KG1 (cell line): ENCODE measurements at places on chromosomes 2 and 18.

- no peak for DNase-seq
These were observed 29.8 kb upstream of the MYO3B start for GRCh38 chr2:170148161-170148560.

DNA sequence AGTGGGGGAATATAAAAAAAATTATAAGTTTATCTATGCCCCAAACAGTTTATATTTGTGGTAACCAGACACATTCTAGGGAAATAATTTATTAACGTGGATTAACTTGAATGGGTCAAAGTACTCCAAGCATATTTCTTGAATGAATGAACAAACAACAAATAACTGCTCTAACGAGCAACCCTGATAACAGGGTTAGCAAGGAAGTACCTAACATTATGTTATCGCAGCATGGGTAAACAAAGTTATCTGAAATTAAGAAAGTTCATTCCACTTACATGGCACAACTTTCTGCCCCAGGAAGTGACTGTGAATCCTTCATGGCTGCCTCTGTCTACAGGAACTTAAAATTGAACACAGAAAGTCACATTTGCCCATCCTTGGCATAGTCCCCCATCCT, 812.9 kb upstream of the ACVR2A start:
- no peak for DNase-seq

DNA sequence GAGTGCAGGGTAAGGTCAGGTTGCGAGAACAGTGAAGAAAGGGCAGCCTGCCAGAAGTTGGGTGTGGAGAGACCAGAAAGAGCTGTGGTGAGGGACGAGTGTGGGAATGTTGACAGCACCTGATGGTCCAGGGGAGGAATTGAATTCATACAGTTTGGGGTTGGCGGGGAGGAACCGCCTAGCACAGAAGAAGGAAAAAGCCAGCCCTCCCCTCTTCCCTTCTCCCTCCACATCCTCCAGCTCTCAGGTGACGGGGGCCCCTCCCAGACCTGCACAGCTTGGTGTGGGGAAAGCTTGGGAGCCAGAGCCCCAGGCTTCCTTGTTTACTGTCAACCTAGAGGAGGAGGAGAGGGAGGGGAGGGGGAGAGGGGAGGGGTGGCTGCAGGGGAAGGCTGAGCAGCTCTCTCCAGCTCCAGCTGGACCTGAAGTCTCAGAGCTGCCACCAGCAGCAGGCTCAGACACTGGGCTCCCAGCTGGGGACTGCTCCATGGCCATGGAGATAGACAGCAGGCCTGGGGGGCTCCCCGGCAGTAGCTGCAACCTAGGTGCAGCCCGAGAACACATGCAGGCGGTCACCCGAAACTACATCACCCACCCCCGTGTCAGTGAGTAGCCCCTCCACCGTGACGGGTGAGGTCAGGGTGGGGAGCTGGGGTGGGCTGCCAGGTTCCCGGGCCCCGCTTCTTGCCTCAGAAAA, at the start of gene ATP6V1B1:
ATP6V1B1 (plus strand) TSS at position 433 of the 697 bp plus-strand sequence; CDS start at position 488, 55 bp downstream.
- DNase-seq = no peak

- no peak for DNase-seq
These were observed 64.0 kb upstream of the REG3A start for GRCh38 chr2:79223539-79223938.

DNA sequence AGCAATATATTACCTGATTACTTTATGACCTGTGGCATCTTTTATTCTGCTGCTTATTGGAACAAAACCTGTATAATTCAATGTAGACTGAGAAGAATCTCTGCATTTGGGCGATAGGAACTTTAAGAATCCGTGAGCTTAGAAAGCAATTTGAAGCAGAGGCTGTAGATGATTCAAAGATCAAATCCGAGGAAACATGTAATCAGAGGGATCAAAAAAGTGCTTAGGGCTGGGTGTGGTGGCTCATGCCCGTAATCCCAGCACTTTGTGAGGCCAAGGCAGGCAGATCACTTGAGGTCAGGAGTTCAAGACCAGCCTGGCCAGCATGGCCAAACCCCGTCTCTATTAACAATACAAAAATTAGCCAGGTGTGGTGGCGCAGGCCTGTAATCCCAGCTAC, 198.4 kb downstream of the MTX2 start:
- no peak for DNase-seq

GRCh38 chr2:62145478-62146100, 50.3 kb upstream of the B3GNT2 start:
- DNase-seq = no peak

GRCh38 chr2:210928714-210929113, 372.3 kb downstream of the CPS1 start:
- no peak for DNase-seq

- DNase-seq = peak; percentile 6
These were observed 130.3 kb upstream of the GLI2 start for GRCh38 chr2:120605231-120605935.

GRCh38 chr18:41647914-41648313, 307.1 kb upstream of the PIK3C3 start:
- DNase-seq = no peak

GRCh38 chr2:19664646-19665045, 237.1 kb downstream of the TTC32 start:
- no peak for DNase-seq

DNA sequence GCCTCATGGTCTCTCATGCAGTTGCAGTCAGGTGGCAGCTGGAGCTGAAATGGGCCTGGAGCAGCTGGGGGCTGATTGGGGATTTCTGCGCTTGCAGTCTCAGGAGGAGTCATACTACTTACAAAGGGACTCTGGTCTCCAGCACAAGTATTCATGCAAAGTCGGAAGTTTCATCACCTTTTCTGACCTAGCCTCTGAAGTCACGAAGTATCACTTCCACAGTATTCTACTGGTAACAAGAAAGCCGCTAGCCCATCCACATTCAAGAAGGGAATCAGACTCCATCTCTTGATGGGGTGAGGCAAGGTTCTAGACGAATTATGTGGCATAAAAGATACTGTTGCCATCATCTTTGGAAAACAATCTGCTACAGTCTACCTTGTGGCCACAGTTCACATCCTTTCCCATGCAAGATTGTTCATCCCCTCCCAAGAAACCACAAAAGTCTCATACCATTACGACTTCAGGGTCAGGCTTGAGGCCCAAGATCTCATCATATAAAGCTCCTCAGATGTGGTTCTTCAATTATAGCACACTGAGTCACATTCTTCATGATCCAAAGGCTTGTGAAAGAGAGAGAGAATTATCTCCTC, 95.3 kb downstream of the SMC6 start:
- no peak for DNase-seq

GRCh38 chr2:137865954-137866540, 98.2 kb upstream of the HNMT start:
- DNase-seq = peak; percentile 3

DNA sequence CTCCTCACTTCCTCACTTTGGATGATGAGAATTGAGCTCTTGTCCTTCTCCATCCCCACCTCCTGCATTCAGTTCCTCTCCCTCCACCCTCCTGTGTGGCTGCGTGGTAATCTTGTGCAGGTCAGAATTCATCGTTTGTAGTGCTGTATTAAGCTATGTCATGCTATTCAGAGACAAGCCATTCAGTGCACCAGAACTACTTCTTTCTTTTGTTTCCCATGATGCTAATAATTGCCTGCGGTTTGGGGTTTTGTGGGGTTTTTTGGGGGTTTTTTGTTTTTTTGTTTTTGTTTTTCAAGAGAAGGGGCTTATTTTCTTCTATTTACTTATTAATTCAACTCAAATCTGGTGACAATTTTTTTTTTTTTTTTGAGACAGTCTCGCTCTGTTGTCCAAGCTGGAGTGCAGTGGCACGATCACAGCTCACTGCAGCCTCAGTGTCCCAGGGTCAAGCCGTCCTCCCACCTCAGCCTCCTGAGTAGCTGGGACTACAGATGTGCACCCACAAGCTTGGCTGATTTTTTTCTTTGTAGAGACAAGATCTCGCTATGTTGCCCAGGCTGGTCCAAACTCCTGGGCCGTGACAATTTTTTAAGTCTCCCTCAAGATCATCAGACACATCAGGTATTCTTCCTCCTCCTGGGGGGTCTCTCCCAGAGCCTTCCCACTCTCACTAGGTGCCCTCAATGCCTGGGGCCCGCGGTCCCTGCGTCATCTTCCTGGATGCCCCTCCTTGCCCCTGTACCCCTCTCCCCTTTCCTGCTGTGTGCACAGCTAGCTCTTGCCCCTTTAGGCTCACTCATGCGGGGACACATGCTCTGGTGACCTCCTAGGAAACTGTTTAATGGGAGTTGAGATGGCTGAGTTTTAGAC, 37.8 kb downstream of the MAL start:
- DNase-seq = no peak

- DNase-seq = no peak
These were observed 98.2 kb upstream of the FHL2 start for GRCh38 chr2:105497094-105497493.

DNA sequence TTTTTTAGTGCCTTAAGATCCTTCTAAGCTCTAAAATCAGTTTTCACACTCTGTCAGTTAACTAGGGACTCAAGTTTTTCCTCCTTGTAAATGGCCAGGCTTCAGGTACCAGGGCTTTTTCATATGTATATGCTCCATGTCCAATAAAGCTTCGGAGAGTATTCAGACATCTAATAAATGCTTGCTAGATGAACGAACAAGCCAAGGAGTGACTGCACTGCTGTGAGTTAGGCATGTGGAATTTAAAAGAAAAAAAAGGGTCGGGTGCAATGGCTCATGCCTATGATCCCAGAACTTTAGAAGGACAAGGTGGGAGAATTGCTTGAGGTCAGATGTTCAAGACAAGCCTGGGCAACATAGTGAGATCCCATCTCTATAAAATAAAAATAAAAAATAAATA, 81.9 kb downstream of the CDH2 start:
- no peak for DNase-seq

- DNase-seq = no peak
These were observed 84.4 kb upstream of the DYNAP start for GRCh38 chr18:54506516-54507261.

GRCh38 chr2:230863442-230864121, 1.2 kb upstream of the ITM2C start:
- no peak for DNase-seq

DNA sequence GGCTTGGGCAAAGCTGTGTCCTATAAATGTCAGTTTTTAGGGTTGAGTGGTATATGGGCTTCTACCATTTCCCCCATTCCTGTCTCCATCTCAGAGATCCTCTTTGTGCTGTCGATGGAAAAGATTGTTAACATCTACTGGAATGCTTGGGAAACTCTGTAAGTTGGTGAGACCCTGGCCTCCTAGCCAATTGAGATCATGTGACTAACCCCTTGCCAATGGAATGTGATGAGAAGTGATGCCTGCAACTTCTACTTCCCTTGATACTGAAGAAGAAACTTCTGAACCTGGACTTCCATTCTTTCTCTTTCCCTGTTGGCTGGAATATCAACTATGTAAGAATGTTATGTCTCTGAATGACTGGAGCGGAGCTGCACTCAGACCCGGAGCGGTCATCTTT, 14.5 kb downstream of the SLC39A10 start:
- DNase-seq = no peak

- no peak for DNase-seq
These were observed 364.2 kb downstream of the LRRTM1 start for GRCh38 chr2:79940364-79940763.

- no peak for DNase-seq
These were observed 69.3 kb downstream of the TTC27 start for GRCh38 chr2:32697156-32697555.

DNA sequence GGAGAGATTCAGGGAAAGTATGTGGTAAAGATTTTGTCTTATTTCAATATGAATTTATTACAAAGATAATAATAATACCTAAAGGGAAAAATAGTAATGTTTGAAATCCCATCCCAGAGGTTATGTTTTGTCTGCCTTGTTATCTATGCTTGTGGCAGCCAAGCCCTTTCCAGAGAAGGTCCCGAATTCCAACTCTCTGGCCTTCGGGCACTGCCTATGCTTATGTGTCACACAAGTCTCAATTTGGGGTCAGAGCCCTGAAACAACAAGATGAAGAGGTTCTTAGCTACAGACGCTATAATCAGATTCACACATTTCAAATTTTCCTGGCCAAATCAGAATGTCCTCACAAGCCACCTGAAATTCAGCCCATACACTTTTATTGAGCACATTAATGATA, 59.9 kb downstream of the DNER start:
- DNase-seq = no peak
